ENCODE measurements at places on chromosomes 6 and 20.

DNA sequence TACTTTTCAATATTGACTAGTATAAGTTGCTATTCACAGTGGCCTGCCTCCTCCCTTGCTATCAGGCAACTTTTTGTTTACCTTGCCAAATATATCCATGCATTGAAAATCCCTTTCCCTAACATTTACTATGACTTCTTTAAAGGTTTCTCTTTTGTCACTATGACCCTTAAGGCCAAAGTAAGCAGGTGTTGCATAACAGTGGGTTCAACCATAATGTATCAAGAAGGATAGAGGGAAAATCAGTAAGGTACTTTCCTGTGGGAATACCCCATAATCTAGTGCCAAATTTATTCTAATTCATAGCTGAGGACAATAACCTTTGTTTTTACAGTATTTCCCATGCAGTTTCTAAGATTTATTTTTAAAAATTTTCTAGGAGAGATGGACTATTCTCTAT, 527.6 kb downstream of the CDKAL1 start:
- DNase-seq, result no peak

DNA sequence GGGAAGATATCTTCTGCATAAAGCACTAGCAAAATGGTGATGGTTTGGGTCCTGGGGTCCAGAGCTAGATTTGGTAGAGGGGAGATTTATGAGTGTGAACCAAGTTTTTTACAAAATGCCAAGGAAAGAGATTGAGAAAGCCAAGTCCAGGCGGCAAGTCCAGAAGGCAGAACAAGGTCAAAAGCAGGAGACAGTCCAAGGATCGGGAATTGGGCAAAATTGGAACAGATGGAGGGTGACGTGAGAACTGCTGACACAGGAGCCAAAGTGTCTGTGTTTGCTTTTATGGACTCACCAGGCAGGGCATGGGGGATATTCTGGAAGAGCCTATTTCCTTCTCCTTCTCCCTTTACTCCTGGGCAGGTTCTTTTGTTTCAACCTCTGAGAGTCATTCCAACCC, 4.1 kb downstream of the NHLRC1 start:
- no peak for DNase-seq

DNA sequence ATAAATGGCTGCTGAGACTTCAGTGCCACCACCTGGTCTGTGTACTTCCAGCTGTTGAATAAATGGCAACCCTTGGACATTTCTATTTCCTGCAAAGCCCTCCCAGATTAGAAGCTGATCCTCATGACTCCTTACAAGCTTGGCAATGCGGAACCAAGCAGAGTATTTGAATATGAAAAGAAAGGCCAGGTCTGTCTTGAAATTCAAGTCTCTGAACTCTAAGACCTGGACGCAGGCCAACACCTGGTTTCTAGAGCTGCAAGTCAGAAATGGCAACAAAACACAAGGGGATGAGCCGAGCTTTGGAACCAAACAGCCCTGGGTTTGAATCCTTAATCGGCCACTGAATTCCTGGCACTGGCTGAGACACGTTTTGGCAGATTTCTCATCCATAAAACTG, 353.4 kb downstream of the PTPRT start:
- no peak for DNase-seq

DNA sequence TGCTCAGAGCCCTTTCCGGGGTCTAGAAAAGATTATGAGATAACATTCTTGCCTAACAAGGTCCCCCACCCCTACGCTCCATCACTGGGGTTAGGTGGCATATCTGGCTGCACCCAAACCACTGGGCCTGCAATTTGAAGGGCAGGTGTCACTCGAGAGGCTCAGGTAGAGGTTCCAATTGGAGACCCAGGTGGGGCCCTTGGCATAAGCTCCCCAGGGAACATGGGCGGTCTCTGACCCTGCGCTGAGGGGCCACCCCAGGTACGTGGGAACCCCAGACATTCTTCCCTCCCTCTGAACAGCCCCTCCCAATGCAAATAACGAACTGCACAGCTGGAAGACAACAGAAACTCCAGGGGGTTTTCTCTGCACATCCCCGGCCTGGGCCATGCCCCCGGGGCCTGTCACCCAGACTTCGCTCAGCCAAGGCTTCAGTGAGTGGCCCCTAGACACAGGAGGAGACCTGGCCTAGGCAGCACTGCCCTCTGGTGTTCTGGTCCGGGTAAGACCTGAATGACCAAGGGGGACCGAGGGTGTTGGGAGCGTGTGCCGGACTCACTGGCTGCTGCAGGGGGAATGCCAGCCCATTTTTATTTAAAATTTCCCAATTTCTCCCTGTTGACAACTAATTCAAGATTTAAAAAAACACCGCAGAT, 47.5 kb downstream of the DSTN start:
- peak; percentile 54 for DNase-seq

- DNase-seq, result no peak
Observed at GRCh38 chr6:125009578-125009977, 47.3 kb downstream of the RNF217 start.

DNA sequence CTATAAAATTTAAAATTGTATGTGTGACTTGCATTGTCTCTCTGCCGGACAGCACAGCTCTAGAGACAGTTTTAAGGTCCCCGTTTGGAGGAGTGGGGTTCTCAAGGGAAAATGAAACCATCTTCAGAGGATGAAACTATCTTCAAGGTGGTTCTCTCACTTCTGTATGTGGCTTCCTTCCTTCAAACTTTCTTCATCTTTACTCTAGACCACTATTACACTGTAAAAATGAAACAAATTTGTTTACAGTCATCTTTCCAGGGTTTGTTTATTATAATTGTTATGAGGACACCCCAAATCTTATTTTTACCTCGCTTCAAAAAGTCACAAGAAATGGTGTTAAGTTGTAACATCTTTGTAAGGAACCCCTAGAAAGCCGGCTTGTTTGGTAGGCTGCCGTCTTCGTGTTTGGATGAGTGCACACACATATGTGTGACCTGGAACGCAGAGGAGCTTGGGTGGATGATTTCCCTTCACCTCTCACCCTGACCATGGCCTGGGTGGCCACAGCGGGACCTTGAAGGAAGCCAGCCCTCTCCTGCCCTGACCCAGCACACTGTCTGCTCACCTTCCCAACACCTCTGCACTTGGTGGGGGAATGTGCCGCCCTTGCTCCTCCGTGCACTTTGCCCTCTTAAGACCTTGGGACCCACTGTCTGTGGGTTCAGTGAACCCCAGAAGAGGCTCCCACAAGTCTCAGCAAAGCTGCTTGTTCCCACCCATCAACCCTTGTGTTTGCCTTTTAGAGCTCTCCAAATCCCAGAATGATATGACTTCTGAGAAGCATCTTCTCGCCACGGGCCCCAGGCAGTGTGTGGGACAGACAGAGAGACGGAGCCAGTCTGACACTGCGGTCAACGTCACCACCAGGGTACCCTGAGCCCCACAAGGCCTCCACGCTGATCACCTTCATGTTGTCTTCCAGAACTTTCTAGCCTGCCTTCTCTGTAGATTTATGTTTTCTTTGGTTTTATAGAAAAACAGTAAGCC, 67.8 kb downstream of the SYTL3 start:
- DNase-seq, result peak; percentile 51

- DNase-seq, result no peak
Observed at GRCh38 chr6:159582736-159583135, 110.3 kb downstream of the SOD2 start.

- no peak for DNase-seq
Observed at GRCh38 chr6:71107911-71108420, 151.1 kb upstream of the B3GAT2 start.

- no peak for DNase-seq
Observed at GRCh38 chr6:138465007-138465645, 34.2 kb downstream of the NHSL1 start.

- no peak for DNase-seq
Observed at GRCh38 chr6:34638834-34639736, 57.5 kb downstream of the ILRUN start.

- DNase-seq, result no peak
Observed at GRCh38 chr6:36068012-36068392, 40.4 kb downstream of the MAPK14 start.

DNA sequence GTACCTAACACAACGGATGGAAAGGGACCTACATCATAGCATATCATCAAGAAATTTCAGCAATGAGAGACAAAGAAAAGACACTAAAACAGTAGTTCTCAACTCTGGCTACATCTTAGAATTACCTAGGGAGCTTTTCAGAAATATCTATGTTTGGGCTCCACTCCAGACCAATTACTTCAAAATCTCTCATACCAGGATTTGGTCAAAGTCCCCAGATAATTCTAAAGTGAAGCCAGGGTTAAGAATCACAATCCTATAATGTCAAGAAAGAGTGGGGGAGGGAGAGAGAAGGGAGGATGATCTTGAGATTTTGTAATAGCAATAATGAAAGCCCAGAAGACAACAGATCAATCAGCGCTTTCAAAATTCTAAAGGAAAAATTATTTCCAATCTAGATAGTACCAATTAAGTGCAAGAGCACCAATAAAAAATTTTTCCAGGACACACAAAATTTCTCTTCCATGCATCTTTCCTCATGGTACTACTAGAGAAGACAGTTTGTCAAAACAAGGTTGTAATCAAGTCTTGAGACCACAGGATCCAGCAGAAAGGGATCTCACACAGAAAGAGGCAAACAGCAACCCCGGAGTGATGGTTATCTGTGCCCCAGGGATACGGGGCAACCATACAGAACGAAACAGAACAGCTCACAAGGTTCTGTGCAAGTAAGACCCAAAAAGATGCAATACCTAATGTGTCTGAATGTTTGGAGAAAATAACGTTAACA, 152.9 kb upstream of the DST start:
- no peak for DNase-seq

DNA sequence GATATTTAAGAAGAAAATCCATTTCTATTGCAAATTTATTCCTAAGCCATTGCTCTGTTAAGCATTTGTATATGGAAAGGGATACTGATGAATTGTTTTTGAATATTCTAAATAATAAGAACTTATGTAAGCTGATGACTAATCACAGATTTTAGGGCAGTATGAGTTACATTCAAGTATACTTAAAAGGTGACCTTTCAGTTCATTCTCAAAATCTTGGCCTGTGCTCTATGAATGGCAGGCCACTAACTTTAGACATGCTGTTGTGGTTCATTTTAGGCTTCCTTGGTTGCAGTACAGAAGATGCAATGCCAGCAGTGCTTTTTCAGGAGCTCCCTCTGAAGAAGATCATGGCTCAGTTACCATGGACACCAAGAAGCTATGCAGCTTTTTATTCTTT, 380.4 kb downstream of the CENPW start:
- DNase-seq, result no peak

- DNase-seq, result peak; percentile 49
Observed at GRCh38 chr6:142207265-142207877, 60.3 kb downstream of the VTA1 start.

DNA sequence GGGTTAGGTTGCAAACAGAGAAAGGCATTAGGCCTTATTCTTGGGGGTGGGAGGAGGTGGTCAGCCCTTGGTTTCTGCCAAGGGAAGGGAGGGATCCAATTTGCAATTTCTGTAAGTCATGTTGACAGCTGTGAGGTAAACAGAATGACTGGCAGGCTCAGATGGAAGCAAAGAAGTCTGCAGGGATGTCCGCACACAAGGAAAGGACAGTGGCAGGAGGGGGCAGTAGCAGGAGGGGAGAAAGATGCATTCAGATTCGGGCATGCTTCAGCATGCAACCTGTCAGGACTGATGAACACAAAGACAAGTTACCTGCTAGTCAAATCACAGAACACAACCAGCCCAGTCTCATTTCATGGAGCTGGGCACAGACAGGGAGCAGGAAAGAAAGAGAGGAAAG, 217.9 kb upstream of the FOXA2 start:
- no peak for DNase-seq

DNA sequence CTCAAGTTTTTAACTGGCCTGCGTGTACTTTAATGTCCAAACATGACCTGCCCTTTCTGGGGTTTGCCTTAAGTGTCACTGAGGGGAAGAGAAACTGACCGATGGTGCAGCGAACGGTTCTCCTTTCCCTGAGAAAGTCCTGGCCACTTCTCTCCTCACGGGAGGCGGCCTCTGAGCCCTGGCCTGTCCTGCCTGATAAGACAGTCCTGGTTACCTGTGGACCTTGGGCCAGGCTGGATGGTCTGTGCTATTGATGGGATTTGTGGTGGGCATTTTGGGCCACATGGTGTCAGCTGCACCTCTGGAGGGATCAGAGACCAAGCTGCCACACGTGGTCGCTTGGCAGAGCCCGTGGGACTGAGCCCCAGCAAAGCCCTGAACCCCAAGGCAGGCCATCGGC, 11.6 kb upstream of the NTSR1 start:
- DNase-seq, result no peak

DNA sequence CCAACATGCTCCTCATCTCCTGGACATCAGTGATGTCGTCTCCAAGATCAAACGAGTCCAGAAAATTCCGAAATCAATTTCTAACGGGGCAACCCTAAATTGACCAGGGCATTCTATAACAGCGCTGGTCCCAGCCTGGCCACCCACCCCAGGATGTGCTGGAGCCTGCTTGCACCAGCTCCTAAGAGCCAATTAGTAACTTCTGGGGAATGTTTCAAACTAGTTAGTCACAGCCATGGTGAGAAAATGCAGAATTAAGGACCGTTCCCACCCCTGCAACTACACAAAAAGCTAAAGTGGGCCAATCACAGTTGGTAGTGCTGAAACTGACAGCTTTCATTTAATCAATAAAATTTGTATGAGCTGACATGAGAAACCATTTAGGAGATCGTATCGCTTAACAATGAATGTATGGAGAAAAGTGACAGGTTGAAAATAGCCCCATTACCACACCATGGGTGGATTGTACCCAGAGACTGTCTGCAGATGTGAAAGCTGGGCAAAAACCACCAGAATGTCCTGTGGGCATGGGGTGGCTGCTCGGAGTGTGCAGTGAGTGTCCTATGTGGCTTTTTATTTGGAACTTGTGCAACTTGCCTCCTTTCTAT, 165.7 kb upstream of the AFDN start:
- no peak for DNase-seq

DNA sequence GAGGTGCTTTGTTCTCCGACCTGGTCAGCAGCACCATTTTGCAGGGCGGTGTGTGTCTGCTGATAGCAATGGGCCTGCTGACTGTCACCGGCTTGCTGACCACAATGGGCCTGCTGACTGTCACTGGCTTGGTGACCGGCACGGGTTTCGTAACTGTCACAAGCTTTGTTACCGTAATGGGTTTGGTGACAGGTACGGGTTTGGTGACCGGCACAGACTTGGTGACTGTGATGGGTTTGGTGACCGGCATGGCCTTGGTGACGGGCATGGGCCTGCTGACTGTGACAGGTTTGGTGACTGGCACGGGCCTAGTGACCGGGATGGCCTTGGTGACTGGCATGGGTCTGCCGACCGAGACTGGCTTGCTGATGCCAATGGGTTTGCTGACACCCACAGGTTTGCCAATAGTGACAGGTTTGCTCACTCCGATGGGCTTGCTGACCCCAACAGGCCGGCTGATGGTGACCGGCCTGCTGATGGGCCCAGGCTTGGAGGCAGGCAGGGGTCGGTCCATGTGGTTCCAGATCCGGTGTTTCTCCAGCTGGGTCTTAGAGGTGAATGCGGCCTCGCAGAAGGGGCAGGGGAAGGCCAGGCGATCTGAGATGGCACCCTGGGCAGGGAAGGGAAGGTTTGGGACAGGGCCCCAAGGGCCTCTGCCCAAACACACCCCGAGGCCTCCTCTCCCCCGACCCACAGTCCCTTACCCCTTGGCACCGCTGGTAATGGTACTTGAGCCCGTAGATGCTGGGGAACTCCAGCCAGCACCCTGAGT, 3.4 kb downstream of the ZNF512B start:
- no peak for DNase-seq
